ENCODE measurements at places on chromosomes 6 and 20. TPM values are rescaled to one million over a fixed set of nuclear protein-coding genes. Genes with fewer than 3 reads are reported as not detected.

Gene ENPP5
- 10.8 TPM for total RNA-seq

DNA sequence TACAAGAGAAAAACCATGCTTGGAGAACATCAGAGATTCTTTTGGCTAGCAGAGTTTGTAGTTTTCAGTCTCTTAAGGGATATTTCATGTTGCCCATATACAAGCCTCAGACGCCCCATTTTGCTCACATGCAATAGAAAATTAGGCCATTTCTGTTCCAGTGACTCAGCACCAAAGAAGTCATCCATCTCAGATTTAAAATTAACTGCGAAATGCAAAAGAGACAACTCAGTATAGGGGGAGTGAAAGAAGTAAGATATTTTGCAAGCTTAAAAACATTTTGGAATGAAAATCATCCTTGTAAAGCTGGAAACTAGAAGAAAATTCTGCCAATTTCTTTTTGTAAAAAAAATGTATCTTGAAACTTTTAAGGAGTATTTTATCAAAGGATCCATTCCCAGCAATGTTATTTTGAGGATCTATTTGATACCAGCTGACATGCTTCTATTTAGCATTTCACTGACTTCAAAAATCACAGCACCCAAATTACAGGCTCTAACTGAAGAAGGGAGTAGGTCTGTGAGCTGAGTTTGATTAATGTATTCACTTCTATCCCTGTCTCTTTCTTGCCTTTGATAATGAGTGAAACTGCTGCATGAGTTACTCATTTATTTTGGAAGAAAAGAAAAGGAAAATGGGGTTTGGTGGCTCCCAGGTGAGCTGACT, 223.7 kb upstream of the SULF2 start:
- no peak for DNase-seq

DNA sequence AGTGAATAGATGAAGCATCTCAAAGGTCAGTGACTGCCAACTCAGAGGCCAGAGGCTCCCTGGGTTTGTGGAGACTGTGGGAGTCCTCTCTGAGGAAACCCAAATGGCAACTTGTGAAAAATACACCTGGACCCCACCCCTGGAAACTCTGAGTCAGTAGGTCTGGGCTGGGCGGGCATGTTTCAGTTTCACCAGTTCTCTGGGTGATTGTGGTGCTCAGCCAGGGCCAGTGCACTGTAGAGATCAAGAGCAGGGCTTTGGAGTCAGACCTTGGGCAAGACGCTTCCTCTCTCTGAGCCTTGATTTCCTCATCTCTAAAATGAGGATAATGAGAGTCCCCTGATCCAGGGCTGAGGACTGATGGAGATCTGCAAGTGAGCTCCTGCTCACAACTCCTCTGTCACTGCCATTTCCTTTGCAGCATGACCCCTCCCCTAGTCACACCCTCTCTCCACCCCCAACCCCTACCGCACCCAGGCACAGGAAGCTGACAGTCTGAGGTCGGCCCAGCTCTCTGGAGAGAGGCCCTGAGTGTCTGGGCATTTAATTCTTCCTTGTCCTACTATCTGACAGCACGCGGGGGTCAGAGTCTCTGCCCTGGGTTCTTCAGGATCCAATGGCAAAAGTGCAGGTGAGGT, 5.1 kb downstream of the DEF6 start:
- DNase-seq, result peak; percentile 52

GRCh38 chr20:50824137-50824536, 29.3 kb downstream of the BCAS4 start:
- no peak for DNase-seq

GRCh38 chr20:52150440-52151258, 40.9 kb downstream of the ZFP64 start:
- DNase-seq, result no peak

DNA sequence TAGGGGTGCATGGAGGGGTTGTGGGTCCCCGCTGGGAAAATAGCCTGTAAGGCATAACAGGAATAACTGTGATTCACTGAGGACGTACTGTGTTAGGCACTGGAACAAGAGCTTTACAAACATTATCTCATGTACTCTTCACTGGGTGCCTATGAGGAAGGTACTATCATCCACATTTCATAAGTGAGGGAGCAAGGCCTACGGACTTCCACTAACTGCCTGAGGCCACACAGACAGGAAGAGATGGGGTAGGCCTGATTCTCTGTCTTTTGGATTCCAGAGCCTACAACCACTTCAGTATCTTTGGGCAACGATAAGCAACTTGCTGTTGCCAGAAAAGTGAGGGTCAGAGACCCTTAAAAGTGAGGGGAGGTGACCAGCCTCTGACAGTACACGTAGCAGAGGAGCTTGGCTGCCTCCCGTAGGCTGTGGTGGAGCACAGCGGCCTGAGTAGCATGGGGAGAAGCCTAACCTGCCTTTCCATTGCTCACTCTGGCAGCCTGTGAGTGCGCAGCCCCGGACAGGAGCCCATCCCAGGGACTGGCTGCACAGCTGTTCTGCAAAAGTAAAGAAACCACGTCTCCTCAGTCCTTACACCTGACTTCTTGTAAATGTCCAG, 30.4 kb downstream of the PSMB1 start:
- DNase-seq, result peak; percentile 62

- no peak for DNase-seq
Measured at GRCh38 chr20:51799401-51799860, 2.9 kb downstream of the SALL4 start.

DNA sequence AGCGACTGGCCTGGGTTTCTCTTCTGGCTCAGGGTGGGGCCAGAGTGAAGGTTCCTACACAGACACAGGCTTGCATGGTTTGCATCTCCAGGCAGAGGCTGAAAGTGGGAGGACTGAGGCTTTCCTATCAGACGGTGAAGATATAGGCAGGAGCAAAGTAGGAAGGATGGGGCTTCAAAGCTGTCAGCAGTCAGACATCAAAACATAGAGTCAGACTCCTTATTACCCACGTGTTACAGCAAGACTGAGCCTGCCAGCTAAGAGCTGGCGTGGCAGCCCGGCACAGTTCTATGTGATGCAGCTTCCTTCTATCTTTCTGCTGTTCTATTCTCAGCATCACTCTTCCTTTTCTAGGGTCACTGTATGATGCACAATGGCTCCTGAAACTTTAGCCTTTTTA, 445.1 kb downstream of the DOK5 start:
- no peak for DNase-seq

DNA sequence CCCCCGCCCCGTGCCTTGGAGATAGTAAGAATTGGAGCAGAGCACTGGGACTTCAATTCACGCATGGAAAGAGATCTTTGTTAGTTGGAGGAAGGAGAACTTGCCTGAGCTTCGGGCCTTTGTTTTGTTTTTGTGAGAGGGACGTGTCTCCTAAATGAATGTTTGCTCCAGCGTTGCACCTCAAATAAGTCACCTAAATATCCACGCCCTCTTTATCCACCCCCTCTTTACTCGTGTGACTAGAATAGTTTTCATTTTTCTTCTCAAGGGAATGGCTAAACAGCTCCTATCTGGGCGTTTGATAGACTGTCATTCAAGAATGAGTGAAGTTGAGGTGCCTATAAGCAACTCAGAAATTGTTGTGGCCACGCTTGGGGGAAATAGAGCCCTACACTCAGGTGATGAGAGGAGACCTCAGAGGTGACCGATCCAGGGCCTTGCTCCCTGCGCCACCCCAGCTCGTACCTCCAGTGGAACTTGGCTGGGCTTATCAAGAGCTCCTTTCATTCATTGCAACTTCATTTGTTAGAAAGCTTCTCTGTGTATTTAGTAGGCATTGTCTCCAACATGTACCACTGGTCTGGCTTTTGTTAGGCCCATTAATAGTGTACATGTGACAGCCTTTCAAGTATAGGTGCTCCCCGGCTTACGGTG, 861 bp downstream of the PCMTD2 start:
- DNase-seq, result no peak

DNA sequence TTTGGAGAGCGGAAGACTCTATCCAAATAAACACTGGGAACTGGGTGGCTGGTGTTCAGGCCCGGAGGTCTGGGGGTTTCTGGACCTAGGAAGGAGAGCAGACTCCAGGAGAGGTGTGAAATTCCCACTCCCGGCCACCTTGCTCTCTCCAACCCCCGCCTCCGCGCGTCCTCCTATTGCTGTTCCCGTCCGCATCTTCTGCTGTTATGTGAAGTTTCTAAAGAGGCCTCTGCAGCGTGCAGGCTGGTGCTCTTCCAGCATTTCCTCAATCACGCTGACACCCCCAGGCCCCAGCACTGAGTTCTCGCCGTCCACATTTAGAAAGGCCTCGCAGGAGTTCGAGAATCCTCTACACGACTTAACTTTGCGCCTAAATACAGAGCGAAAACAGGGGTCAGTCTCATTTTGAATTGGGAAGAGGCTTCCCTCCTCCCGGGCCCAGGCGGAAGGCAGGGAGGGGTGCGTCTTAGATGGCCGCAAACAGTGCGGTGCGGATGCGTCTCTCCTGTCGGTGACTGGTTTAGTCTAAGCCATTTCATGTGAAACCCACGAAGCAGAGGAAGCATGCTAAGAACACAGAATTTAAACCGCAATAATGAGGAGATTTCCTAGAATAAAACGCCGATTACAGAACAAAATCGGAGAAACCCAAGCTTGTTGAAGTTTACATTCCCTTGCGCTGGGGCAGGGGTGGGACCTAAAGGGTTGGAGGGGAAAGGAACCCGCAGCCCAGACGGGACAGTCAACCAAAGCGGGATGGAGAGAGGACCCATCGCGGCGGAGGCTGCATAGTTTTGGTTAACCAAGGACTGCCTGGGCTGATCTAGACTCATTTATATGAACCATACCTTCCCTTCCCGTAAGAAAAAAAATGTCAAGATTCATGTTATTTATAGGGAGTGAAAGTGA, 4.0 kb upstream of the FOXF2 start:
- no peak for DNase-seq

Data from WTC11 (cell line).